ENCODE measurements at places on chromosomes 11 and 22.

DNA sequence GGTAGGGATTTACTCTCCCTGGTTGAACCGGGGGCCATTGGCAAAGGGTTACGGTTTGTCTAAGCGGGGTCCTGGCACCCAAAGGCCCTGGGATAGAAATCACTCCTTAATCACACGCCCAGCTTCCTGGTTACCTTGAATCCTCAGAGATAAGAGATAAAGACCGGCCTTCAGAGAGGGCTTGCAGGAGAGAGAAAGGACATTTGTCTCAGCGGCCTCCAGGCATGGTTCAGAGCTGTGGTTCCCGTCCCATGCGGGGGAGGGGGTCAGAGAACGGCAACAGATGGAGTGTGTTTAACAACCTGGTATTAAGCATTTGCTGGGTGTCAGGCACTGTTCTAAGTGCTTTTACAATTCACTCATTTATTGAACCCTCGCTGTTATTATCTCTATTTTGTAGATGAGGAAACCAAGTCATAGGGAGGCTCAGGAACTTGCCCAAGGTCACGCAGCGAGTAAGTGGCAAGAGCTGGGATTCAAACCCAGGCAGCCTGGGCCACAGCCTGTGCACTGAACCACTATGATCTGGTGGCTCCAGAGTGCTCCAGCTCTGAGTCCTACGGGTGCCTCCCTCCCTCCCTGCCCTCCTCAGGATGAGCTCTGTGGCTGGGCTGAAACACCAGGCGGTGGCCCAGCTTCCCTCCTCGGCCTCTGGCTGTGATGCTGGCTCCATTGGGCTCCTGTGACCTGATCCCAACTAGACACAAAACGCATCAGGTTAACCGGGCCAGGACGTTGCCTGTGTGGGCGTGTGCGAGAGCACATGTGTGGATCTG, 18.6 kb downstream of the LRRC10B start:
- no peak for DNase-seq

DNA sequence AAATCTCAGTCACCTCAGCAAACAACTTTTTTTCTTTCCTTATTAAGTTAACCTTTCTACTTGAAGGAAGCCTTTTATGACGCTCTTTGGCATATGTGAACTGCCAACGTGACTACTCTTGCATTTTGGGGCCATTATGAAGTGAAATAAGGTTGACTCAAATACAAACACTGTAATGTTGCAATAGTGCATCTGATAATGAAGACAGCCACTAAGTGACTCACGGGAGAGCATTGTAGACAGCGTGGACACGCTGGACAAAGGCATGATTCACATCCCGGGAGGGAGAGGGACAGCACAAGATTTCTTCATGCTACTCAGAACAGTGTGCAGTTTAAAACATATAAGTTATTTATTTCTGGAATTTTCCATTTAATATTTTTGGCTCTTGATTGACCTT, 560.8 kb downstream of the ETS1 start:
- no peak for DNase-seq

GRCh38 chr11:110380836-110381622, 48.7 kb upstream of the FDX1 start:
- DNase-seq, result no peak

DNA sequence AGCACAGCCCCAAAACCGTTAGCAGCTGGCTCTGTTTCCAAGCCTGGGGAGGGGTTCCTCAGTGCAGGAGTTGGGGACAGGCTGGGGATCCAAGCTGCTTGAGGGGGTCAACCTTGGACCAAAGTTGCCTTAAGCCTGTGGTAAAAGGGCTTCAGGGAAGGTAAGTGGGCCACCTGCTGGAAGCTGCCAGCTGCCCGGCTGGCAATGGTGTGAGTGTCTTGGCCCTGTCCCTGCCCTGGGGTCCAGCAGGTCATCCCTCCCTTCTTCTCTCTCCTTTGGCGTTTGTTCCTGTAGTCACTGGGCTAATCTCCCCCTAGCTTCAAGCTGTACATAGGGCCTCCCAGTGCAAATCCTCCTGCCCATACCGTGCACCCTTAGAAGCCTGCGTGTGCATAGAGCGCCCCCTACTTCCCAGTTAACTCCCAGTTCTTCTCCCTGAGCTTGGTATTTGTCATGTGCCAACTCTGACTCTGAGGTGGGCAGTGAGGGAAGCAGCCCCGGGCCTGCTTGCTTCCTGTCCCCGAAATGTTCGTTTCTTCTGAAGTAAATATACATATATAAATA, 4.4 kb downstream of the TMEM258 start:
- no peak for DNase-seq

DNA sequence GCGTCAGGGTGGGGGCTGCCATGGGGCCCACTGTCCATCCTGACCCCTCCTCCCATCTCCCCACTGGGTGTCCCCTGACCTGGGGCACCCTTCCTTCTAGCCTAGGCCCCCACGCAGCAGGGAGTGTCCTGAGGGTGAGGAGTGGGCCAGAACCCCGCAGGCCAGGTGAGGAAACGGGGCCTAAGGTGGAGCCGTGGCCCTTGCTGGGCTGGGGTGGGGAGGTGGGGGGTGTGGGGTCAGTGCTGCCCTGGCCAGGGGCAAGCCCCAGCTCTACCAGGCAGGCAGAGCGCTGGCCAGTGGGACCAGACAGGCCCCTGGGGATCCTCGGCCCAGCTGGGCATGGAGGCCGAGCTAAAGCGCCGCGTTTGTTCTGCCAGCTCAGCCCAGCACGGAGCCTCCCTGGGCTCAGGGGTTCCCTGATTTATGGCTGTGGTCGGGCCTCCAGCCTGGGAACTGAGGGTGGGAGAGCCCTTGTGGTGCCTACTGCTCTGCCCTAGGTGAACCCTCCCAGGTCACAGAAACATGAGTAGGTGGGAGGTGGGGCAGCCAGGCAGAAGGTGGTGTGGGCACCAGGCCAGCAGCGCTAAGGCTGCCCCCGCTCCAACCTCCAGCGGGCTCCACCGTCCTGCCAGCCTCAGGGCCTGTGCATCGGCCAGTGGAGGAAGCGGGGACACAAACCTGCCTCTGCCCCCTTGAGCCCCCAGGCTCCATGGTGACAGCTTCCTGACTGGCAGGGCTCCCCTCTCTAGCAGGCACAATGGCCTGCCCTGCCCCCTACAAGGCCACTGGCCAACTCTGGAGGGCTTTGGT, 22.4 kb downstream of the TRMU start:
- DNase-seq, result no peak

DNA sequence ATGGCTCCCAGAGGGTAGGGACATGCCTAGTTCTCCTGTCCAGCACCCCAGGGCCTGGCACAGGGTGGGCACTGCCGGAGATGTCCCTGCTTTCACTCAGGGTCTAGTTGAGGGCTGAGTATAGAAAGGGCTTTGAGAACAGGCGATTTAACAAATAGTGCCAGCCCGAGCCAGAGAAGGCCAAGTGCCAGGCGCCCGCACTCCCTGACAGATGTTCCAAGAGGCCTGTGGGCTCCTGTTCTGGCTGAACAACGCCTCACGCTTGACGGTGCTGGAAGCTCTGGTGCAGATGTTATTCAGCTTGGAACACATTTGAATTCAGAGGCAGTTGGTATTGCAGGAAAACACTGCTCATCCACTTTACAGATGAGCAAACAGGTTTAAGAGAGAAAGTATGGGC, 46.5 kb downstream of the NFAM1 start:
- no peak for DNase-seq
